ELF-1 (cell line): ENCODE measurements at places on chromosomes 7 and 10.

DNA sequence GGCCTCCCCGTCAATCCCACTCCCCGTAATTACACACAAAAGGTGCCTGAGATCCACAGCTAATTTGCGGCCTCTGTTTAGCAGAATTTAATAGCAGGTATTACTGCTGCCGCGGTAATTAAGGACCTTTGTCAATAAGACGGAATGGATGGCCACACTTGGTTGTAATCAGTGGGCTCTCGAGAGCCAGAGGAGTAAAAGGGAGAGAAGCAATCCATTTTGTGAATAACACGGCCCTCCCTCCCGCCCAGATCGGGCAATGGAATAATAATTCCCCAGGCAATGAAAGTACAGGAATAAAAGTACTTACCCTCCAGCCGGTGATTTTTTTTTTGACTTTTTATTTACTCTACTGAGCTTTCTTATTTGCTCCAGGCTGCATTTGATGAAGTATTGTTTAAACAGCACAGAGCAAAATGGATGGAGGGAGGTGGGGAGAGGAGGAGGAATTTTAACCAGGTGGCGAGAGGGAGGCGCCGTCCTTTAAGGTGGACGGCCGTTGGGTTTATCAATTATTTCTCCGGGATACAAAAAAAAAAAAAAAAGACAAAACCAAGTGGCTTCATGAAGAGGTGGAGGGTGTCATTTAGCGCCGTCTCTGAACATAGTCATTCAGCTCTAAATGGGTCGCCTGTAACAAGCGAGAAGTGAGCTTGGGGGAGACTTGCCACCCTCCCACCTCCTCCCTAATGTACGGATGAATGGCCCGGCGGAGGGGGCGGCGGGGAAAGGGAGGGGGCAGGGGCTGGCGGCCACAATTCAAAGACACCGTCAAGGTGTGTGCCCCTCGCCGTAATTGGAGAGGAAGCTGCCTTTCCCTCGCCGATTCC is 120.3 kb downstream of the BUB3 start:
- no peak for DNase-seq

DNA sequence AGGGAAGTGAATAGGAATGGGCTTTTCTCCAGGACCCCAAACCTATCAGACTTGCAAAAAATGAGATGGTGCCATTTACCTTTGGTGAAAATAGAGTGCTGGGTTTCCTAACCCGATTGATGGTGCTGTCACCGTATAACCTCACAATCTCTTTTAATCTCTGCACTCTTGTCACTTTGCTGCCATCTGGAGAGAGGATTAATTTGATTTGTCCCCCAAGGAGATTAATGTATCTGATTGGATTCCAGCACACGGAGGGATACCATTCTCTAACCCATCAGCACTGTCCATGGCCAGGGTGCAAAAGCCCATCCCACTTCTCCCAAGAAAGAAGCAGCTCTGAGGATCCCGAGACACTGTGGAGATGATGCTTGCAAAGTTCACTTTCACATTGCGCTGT is 86.3 kb upstream of the NFE2L3 start:
- DNase-seq, result no peak

- no peak for DNase-seq
Measured at GRCh38 chr10:104892879-104893617, 252.0 kb downstream of the SORCS3 start.

- DNase-seq, result no peak
Measured at GRCh38 chr10:75640803-75641202, 209.4 kb downstream of the LRMDA start.

GRCh38 chr7:38367301-38367890 is 94.0 kb upstream of the TARP start:
- DNase-seq, result no peak

DNA sequence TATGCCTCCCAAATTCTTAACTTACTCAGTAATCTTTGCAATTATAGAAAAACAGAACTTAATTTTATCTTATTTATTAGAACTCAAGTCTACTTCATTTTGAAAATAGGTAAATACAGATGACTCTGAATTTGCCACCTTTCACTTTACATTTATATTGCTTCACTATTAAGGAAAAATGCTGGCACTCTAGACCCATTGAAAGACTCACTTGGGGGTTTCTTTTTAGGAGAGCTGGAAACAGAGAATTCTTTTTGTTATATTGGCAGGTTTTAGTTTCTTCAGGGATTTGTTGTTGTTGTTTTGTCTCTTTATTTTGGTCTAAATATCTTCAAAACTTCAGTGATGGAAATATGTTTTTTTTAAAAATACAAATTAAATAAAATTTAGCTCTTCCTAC is 111.1 kb downstream of the RUNDC3B start:
- DNase-seq, result no peak

GRCh38 chr10:86360657-86361056 is 5.9 kb downstream of the GRID1 start:
- DNase-seq, result no peak

- peak; percentile 87 for DNase-seq
Measured at GRCh38 chr7:98470485-98471240, 69.8 kb upstream of the BAIAP2L1 start.

GRCh38 chr7:98168181-98168903 is 42.9 kb upstream of the BHLHA15 start:
- peak; percentile 76 for DNase-seq

DNA sequence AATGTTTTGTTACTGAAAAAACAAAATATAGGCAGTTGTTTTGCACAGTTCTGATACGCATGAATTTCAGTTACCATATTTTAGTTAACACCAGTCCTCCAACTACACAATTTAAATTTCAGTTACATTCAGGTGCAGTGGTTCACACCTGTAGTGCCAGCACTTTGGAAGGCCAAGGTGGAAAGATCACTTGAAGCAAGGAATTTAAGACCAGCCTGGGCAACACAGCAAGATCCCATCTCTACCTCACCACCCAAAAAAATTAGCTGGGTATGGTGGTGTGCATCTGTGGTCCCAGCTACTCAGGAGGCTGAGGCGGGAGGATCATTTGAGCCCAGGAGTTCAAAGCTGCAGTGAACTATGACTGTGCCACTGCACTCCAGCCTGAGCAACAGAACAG is 45.3 kb downstream of the ABI1 start:
- no peak for DNase-seq

DNA sequence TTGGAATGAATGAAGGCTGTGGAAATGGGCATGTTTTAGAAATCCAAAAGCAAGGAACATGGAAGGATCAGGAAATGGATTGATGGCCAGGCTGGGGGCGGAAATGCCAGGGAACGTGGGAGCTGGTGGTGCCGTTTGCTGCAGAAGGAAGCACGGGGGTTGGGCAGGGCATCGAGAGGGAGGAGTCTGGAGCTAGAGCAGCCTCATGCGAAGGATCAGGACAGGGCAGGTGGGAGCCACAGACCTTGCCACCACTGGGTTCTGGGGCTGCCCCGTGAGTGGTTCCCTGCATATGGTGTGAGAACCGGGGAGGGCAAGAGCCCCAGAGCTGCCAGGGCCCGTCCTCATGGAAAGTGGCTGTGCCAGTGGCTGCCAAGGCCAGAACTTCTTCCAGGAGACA is 193.8 kb upstream of the ZNF32 start:
- DNase-seq, result no peak

DNA sequence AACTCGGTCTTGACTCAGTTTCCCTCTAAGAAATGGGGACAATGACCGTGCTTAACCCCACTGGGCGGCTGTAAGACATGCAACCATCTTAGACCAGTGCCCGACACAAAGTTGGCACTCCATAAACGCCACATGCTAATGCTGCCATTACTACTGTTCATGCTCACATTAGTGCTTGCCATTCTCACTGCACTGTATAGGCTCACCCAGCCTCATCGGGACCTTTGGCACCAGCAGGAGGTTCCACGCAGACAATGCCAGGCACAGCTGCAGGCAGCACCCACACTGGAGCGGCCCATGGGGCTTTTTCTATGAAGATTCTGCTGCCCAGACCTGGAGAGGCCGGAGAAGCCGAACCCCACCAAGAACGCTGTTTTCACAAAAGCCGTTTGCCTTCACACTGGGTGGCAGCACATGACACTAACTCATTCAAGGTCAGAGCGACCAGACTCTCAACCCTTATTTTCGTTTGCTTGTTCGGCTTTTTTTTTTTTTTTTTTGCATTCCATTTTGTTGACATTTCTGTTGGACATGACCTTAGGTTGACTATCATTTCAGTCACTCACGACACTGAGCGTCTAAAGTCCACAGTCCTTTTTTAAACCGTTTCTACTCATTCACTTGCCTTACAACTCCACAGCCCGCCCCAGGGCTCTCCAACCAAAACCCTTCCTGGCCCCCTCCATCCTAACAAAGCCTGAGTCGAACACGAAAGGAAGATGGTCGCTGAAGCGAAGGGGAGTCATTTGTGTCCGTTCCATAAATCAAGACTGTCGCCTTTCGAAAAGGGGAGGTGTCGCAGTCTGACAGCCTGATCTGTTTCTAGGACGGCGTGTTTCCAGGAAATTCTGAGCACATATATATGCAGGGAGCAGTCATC is 124.4 kb upstream of the RNF32 start:
- no peak for DNase-seq

DNA sequence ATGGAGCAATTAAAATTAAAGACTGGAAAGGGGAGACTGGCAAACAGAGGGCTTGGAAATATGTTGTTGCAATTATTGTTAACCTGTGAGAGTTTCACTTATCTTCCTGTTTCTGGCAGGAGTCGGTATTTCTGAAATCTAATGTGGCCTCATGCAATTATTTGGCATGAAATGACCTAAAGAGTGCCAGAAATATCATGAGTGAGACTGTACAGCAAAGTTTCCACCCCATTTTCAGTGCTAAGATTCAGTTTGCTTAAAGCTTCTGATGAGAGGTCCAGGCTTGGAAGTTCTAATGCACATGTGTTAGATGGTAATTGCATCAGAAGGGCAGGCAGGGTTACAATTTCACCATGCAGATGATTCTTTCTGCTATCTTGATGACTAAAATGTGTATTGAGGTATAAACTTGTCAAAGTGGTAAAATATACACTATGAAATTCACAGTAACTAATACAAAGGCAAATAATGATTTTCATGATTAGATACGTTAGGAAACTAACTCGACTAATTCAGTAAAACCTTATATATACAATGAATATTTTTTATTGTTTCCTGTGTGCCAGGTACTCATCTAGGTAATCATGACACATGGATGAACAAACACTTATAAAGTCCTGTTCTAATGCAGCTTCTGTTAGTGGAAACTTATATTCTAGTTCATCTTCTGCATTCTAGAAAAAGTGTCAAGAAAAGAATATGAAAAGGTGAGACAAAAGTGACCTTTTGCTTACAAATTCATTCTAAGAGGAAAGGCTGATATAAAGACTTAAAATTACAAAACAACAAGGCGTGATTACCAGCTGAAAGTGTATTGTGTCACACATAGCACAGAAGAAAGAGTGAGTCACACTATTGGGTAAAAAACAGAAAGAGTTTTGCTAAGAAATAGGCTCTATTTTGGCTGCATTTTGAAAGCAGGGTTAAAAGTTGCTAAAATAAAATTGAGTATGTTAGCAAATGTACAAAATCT is 533.4 kb upstream of the SEMA3D start:
- DNase-seq, result no peak

GRCh38 chr10:16606923-16607322 is 85.2 kb upstream of the C1QL3 start:
- DNase-seq, result no peak

DNA sequence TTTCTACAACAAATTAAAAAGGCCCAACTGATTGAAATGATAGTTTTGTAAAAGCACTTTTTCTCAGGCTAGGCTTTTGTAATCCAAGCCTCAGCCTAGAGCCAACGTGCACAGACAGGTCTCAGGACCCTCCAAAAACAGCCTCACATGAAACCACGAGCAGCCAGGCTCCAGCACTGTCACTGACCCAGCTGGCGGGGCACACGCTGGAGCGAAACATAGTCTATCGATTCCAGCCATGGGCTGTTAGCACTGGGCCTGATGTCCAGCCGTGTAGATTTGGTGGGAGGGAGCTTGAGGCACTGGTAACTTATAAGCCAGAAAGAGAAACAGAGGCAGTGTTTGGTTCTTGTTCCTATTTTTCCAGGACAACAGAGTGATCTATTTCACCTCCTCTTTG is 104.5 kb downstream of the EBF3 start:
- no peak for DNase-seq
